ENCODE measurements at places on chromosomes 2 and 18. TPM values are rescaled to one million over a fixed set of nuclear protein-coding genes. Genes with fewer than 3 reads are reported as not detected.

- DNase-seq, result no peak
Observed at GRCh38 chr2:122112216-122113005, 357.0 kb downstream of the TSN start.

GRCh38 chr2:84477886-84478285 lies 18.8 kb upstream of the SUCLG1 start:
- DNase-seq, result no peak

DNA sequence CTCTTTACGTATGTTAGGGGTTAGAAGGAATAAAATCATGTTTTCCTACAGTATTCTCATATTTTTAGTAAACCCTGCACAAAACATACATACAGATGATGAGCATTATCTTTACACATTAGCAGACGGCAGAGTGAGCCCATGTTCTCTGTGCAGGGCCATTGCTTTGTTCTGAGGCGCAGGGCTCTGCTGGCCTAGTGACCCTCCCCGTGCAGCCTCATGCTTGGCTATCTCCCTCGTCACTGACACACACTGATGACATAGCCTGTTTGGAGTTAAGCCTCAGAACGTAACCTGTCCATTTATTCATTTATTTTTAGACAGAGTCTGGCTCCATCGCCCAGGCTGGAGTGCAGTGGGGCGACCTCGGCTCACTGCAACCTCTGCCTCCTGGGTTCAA lies 115.9 kb upstream of the FOSL2 start:
- DNase-seq, result no peak

DNA sequence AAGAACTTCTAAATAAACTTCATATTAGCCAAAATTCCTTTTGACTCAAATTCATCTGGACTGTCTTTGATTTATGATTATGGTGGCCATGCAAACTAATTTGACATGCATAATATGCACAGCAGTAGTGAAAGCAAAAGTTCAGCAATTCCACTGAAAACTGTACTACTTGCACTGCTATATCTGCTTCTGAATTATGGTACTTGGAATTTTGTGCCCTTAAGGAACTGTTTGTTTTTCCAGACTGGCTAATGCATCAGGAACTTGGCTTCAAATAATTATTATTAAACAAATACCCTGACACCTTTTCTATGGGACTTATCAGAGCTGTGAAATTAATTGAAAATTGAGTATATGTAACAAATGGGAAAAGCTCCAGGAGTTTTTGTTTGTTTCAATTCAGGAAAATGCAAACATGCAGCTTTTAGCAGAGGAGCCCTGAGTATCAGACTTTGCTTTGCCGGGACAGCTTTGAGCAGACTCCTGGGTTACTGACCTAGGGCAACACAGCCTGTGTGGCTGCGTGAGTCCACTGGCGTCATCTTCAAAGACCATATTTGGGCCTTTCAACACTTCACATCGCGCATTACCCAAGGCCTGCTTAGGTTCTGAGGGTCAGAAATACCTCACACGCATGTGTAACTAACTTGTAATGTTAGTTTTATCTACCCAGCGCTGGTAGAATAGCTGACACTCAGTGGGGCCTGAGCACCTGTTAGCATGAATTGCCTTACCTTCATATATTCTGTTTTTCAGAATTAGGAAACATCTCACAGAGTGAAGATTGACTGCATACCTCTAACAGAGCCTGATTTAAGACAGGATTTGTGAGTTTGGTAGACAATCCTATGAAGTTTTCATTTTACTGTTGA lies 35.4 kb downstream of the CFAP221 start:
- no peak for DNase-seq

The DUSP2 gene
- polyA plus RNA-seq, result 1.4 TPM

The PCARE gene
- polyA plus RNA-seq, result 0.03 TPM

The SRD5A2 gene
- polyA plus RNA-seq, result 0.65 TPM
